ENCODE measurements at places on chromosomes 5 and 9.

- DNase-seq = no peak
Observed at GRCh38 chr5:13189532-13189931, 755.0 kb downstream of the DNAH5 start.

GRCh38 chr5:148939676-148940075 lies 113.3 kb downstream of the ADRB2 start:
- DNase-seq = no peak

GRCh38 chr5:118988866-118989180 lies 476 bp upstream of the DTWD2 start:
- DNase-seq = no peak

DNA sequence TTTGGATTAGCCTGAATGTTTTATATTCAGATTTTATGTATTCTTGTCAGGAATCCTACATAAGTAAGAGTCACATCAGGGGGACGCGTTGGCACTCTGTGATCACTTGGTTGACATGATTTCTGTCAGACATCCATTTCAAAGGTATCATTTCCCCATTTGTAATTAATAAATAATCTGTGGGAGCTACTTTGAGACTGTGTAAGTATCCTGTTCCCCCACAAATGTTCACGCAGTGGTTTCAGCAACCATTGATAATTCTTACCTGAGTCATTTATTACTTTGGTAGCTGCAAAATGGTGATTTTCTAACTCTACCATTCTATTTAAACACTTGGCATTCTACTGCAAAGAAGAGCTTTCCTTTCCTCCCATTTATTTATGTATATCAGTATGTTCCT lies 56.9 kb upstream of the TBC1D2 start:
- DNase-seq = no peak

DNA sequence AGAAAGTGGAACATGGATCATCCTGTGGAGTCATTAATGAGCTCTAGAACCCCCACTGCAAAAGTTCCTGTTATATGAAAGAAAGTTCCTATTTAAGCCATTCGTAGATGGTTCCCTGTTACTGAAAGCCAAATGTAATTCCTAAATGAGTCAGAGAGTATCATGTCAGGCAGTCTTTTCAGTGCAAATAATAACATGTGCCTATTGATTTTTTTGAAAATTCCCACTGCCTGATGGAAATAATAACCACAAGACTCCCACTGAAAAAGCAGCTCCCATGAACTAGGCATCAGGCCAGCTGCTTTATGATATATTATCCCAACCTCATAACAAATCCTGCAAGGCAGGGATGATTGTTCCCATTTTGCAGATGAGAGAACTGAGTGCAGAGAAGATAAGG lies 217.2 kb downstream of the DAB2IP start:
- no peak for DNase-seq

DNA sequence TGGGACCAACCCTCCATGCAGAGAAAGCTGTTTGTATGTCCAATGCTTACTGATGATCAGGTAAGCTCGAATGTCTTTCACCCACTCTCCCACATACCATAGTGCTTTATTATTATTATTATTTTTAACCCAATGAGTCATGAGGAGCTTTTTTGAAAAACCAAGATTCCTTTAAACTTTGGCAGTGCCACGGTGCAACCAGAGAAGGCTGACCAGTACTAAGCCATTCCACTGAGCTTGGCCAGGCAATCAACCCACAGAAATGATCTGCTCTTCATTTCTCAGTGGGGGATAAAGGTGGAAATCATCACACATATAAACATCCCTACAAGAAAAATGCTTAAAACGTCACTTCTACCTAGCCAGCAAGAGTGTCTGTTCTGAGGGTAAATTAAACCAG lies 35.5 kb downstream of the JAKMIP2 start:
- no peak for DNase-seq

DNA sequence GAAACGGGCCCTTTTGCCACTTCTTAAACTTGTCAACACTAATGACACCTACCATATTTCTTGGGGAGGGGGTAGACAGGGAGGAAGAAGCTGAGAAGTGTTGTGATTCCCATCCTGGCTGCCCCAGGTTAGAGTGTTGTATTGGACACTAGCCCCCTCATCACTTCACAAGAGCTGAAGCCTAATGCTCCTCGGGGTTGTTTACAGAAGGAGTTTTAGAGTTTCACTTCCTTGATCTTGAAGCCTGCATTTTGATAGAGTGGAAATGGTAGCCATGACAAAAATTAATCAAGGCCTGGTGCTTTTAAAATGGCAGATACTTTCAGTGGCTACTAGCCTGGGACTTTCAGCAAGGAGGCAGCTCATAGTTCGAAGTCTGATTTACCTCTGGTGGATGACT lies 11.0 kb upstream of the FAM120AOS start:
- DNase-seq = no peak

- DNase-seq = no peak
Observed at GRCh38 chr5:143501310-143502044, 98.0 kb upstream of the NR3C1 start.

DNA sequence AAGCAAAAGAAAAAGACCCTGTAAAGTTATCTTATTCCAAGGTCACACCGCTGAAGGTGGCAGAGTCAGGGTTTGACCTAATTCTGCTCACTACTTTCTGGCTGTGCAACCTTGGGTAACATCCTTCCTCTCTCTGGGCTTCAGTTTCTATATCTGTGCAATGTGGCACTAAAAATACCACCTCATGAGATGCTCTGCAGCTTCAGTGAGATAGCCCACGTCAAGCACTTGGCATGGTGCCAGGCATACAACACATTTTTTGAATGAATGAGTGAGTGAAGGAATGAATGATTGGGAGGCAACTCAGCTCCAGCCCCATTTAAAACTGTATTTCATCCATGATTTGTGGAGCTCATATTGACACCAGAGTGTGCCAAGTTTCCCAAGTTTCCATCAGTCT lies 62.3 kb downstream of the FOXI1 start:
- no peak for DNase-seq

GRCh38 chr5:586751-587285 lies 25.3 kb upstream of the CEP72 start:
- no peak for DNase-seq

GRCh38 chr5:158017469-158017868 lies 158.5 kb upstream of the CLINT1 start:
- no peak for DNase-seq

DNA sequence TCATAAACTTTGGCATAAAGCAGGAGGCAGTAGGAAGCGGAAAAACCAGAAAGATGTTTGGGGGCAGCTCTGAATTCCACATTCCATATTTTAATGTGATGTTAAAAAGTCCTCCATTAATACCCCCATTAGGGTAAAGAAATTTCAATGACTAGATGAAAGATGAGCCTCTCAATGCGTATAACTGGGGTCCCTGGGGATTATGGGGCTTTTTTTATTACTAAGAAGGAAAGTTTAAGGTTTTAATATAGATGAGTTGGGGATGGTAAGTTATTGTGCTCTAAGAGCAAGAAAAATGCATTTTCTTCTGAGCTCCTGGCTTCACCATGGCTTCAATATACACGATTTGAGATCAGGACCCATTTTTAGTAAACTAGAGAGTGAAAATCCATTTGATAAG lies 321.9 kb downstream of the CDK5RAP2 start:
- DNase-seq = no peak

DNA sequence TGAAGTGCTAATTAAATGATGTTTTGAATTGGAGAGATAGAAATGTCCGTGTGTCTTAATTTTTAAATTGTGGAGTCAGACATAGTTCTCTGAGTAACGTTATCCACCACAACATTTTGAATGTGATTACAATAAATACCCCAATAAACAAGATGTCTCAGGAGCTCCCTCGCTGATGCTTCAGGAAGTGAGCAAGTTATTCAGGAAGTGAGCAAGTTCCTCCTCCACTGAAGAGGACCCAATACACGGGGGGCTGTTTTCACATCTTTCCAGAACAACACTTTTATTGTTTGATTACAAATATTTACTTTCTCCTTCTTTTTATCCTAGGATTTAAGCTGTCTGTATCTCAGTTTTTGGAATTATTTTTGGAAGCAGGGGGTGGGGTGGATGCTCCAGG lies 363.8 kb downstream of the LRRC70 start:
- DNase-seq = no peak

DNA sequence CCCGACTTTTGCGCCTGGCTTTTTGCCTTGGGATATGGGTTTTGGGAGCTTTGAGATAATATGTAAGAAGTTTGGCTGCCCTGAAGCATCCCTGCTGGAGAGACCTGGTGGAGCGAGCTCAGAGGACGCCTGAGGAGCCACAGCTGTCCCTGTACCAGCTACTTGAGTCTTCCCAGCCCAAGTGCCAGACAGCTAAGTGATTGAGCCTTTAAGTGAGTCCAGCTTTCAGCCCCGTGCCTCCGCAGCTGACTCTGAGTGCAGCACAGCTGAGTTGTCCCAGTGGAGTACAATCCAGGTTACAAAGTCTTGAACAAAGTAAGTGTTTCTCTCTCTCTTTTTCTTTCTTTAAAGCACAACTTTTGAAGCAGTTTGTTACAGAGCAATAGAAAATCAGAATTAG lies 203.8 kb upstream of the DAP start:
- no peak for DNase-seq

GRCh38 chr5:18088020-18088579 lies 453.8 kb downstream of the TAF11L14 start:
- DNase-seq = no peak

- DNase-seq = no peak
Observed at GRCh38 chr5:2156358-2157059, 273.8 kb upstream of the IRX4 start.

GRCh38 chr5:156423597-156423996 lies 96.6 kb downstream of the SGCD start:
- DNase-seq = no peak

- peak; percentile 87 for DNase-seq
Observed at GRCh38 chr5:72451741-72452505, 55.3 kb downstream of the ZNF366 start.

DNA sequence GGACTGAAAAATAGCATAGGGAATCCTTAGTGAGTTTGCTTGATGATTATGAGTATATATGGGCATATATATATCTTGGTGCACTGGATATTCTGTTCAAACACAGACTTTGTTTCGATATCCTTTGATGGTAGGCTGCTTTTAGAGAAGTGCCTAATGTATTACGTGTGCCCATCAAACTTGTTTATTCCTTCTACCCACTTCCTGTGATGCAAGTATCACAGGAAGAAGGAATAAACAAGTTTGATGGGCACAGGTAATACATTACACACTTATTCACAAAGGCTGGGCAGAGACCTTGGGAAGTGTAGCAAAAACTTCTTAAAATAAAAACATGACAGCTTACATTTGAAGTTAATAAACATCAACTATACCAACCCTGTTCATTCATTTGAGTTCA lies 364.2 kb downstream of the CHSY3 start:
- DNase-seq = no peak

- no peak for DNase-seq
Observed at GRCh38 chr9:99808454-99808853, 13.2 kb upstream of the NR4A3 start.

GRCh38 chr9:126773004-126773607 lies 31.7 kb upstream of the ZBTB43 start:
- DNase-seq = peak; percentile 53
